ENCODE measurements at places on chromosomes 12 and 14.

DNA sequence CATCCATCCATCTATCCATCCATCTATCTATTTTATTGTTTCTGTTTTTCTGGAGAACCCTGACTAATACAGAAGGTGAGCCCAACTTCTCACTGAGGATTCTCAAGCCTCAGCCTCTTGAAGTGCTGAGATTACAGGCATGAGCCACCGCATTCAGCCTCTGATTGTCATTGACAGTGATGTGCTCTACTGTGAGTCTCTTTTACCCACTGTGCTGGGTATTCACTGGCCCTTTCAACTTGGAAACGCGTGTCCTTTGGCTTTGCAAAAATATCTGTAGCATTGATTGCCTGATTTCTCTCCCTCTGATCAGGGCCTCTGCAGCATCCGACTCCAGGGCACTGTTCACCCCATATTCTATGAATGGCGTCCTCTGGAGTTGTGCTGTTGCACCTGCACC is 29.6 kb upstream of the TCL1B start:
- no peak for DNase-seq

GRCh38 chr14:100602621-100603230 is 15.5 kb upstream of the BEGAIN start:
- no peak for DNase-seq

GRCh38 chr12:131815131-131815530 is 13.1 kb upstream of the MMP17 start:
- DNase-seq, result no peak

GRCh38 chr12:16324772-16325171 is 22.7 kb upstream of the MGST1 start:
- DNase-seq, result no peak

DNA sequence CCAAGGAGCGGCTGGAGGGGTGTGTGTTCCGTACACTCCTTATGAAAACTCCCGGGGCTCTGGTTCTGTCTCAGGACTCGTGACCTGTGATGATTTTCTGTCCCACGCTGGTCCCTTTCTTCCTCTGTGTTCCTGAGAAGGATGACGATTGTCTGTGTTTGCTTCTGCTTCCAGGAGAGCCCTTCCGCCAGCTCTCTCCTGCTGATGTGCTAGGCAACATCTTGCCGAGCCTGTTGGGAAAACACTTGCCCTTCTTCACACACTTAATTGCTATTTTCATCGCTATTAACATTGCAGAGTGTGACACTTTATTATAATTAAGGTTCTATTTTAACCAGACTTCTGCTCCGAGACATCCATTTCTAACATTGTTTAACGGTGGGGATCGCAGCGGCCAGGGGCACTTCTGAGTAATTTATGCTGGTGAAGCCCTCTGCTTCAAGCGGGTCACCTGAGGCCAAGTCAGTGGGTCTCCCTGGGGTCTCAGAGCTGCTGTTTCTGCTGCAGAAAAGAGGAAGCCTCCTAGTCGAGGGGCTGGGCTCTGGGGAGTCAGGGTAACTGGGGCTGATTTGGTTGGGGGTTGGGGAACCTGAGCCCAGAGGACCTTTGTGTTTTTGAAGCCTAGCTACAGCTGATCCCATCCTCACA is 88.6 kb downstream of the PRMT8 start:
- DNase-seq, result no peak

DNA sequence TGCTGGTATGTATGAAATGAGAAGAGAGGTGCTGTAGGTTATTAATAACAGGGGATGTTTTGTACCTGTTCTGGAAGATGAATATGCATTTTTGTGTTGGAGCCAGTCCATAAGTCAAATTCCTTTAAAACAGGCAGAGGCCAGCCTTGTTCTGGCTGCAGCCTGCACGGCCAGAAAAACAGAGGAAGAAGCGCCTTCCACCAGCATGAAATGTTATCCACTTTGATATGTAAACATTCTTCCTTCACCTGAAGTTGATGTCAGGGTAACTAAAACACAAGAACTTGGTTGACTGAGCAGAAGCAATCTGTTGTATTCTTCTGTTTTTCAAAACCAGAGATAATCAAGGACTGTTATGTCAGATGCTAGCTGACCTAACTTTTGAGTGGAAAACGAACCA is 237.9 kb upstream of the PLEKHG7 start:
- no peak for DNase-seq

DNA sequence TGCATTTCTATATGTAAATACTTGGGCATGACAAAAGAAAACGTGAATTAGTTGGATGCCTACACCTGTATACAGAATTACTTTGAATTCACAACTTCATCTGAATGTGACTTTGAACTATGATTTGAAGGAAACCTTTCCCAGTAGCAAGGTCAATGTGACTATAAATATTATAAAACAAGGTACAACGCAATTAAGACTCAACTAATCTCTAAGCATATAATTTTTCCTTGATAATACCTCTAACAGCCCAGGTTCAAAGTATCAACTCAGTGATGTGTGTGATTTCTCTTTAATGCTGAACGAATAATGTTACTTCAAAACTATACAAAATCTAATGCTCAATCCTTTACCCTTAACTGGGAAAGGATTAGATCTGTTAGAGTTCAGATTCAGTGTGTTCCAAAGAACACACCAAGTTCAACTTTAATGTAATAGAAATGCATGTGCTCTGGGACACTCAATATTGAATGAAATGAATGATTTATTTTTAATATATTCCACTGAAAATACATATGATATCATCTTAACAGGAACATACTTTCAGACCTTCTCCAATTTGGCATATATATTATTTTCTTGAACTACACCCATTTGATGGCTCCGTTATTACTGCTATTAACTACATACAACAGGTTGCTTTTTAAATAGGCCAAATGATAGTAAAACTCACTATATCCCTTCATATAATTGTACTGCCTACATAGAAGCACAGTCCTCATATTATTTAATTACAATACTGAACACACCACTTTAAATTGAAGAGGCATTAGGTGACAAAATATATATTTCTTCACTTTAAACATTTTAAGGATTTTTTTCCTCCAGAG is 40.1 kb upstream of the MTERF2 start:
- DNase-seq, result no peak

GRCh38 chr14:92582706-92583452 is 69.3 kb downstream of the RIN3 start:
- no peak for DNase-seq

GRCh38 chr12:100529756-100530350 is 43.6 kb upstream of the GAS2L3 start:
- DNase-seq, result no peak

DNA sequence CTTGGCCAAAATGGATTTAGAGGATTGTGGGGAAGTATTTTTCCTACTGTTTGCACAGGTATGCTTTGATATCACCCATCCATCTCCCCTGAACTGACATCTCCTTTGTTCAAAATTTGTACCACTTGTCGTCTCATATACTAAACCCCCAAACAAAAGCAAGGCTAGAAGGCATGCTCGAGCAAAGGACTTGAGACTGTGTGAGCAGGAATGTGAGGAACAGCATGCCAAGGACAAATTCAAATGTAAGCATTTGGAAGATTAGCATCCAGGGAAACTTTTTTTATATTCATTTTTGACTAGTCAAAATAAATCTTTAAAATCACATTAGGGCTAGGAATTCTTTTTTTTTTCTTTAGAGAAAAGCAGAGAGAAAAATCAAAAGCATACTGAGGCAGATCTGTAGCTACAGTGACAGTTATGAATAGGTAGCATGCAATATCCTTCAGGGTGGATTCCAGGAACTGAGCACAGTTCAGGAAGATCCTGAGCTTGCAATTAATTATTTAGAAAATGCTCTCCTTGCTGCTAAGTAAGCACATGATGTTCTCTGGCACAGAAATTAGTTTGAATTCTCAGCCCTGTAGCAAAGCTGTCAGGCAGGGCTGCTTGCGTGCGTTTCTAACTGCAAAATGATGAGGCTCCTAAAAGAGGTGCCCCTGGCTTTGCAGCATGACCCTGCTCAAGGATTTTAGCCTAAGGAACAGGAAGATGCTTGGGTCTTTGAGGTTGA is 327.7 kb downstream of the LRIG3 start:
- no peak for DNase-seq

- DNase-seq, result no peak
Measured at GRCh38 chr12:42789808-42790760, 200.5 kb upstream of the PRICKLE1 start.

DNA sequence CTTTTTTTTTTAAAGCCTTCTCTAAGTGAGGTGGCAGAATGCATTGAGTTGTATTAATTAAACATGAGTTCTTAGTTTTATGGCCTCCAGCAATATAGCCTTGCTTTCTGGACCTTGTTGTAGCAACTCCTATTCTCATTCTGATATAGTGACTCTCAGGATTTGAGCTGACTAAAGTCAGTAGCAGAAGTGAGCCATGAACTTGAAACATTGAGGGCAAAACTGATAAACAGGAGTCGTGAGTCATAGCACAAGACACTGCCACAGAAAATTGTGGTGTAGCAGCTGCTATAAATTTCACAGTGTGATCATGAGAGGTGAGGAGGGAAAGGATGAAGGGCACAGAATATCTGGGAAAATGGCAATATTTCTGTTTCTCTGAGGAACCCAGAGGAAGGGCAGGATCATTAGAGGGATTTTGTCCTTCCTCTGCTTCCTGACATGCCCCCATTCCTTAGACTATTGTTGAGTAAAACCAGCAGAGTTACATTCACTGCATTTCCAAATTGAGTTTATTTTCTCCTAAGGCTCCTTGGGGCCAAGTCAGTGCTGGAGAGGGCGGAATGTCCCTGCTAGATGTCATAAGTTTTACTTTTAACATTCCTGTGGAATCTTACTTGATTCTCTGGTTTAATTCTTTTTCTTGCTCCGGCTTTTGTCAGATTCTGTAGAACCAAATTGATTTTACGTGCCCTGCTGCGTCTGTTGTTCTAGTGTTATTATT is 7.5 kb downstream of the KLRG1 start:
- DNase-seq, result no peak

DNA sequence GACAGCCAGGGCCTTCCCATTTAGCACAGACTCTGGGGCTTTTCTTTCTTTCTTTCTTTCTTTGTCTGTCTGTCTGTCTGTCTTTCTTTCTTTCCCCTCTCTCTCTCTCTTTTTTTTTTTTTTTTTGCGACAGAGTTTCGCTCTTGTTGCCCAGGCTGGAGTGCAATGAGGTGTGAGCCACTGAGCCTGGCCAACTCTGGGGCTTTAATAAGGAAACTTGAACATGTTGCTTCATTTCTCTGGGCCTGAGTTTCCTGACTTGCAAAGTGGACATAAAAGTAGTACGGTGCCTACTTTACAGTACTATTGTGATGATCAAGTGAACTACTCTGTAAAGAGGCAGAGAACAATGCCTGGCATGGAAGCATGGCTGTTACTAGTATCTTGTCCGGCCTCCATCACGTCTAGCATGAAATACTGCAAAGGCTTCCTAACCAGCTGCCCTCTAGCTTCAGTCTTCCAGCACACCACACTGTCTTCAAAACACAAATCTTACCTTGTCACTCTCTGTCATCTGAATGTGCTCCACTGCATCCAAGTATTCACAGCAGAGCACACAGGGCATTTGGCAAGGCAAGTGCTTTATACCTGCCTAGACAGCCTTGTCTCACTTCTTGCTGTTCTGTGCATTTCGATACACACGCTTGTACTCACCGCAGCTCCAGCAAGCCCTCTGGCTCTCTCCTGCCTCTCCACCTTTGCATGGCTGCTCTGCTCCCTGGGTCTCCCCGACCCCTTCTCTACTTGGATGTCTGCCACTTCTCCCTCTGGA is 96.7 kb downstream of the IRF2BPL start:
- DNase-seq, result no peak

DNA sequence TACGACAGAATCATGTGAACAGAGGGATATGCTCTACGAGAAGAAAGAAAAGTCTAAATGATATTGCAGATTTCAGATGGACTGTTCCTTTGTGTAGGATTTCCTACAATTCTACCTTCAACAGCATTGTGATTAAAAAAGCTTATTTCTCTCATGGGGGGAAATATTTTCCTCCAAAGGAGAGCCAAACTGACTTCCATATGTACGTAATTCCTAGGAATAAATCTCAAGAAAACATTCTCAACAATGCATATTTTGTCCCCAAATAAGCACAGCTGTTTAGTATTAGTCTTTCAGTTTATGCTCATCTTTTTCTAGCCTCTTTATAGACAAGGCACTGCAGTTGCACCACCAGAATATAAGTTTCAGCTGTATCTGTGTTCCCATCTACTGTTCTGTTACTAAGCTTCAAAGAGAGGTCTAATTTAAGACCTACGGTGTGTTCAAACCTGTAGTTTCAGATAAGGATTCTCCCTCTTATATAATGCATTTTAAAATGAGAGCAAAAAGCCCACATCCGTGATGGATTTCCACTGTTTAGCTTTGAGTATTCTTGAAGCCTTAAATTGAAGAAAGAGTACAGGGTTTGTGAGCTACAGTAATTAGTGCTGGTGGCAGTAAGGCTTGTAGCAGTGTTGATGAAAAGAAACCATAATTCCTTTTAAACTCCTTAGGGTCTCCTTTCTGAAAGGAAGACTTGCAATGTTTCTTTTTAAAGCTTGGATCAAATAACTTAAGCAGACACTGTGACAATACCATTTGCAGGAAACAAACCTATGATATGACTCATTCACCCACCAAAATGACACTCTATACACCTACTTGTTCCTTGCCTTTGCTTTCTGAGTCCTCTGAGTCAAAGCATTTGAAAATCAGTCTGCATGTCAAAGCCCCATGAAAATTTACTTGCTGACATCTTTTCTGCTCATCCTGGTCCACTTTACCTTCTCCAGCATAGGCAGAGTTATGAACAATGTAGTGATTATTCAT is 754.1 kb downstream of the NOVA1 start:
- no peak for DNase-seq

- no peak for DNase-seq
Measured at GRCh38 chr14:92274055-92274454, 48.9 kb upstream of the SLC24A4 start.

- peak; percentile 24 for DNase-seq
Measured at GRCh38 chr14:68624541-68625220, 168.2 kb downstream of the ZFP36L1 start.

DNA sequence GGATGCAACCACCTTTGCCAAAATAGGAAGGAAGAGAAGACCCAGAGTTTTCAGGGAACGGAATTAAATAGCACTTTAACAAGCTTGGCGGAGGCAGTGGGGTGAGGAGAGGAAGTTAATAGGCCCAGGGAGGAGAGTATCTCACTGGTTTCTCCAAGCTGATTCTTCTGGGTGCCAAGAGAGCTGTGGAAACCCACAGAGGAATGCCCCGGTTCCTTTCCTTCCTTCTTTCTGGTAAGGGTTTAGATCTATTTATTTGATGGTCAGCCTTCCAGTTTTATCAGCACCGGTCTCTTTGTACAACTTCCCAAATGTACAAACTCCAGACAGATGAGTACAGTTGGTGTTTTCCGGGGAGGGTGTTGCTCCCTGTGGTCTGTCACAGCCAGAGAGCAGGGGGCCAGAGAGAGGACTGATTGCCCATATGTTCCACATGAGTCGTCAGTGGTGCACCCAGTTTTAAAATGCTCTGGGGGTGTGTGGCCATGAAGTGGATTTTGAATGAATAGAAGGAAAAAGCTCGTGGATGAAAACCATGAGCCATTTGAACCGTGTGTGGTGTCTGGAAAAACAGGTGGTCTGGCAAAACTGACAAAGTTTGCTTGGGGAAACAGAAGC is 26.6 kb downstream of the PRKCH start:
- DNase-seq, result no peak
